ENCODE measurements at places on chromosomes 6 and 20.

DNA sequence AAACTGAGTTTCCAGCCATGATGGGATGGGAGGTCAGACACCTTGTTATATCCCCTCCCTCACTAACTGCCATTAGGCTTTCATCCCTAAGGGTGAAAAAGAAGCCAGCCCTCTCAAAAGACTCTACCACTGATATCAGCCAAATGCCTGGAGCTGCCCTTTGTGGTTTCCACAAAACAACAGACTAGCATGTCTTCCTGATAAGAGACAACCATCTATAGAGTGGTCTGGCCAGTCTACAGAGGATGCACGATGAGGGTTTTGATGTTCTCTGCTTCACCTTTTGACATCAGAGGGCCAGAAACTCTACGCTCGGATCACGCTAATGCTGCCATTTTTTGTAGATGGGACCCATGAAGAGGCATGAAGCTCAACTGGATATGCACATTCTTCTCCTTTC lies 61.7 kb upstream of the ARHGAP18 start:
- DNase-seq, result no peak

DNA sequence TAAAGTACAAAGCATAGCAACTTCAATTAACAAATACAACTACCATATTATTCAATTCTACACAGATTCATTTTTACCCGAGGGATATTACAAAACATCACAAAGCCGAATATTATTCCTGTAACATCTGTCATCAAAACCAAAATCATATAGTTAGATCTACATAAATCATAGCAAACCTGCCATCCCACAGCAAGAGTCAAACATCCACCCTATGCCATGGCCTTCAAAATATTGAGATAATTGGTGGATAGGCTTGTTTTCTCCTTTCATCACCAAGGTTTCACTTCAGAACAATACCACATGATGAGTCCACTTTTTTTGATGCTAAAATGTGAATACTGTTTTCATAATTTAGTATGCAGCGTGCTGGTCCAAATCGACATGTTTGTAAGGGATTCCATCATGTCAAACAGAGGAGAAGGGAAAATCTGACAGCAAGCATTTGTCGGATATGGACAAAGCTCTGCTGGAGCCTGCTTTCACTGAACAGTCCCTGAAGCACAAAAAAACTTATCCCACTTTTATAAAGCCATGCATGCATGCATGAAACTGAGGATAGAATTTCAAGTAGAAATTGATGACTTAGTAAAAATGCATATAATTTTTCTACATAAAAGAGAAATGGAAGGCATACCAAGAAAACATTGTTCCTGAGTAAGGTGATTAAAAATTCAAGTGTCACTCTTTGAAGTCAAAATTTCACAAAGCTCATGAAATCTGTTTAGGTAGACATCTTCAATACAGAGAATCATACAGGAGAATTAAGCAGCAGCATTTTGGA lies 494.1 kb downstream of the HACE1 start:
- no peak for DNase-seq

DNA sequence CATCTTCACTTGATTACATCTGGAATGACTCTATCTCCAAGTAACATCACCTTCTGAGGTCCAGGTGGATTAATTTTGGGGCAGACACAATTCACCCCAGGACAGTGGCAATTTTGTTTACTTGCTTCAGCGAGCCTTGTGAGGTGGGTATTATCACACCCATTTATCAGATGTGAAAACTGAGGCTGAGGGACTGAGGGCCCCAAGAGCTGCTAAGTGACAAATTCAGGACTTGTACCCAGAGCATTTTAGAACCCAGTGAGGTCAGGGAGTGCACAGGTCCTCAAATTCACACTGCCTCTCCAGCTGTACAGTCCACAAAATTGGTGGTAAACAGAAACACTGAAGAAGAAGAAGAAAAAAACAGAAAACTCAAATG lies 125.2 kb upstream of the PMEPA1 start:
- DNase-seq, result no peak

DNA sequence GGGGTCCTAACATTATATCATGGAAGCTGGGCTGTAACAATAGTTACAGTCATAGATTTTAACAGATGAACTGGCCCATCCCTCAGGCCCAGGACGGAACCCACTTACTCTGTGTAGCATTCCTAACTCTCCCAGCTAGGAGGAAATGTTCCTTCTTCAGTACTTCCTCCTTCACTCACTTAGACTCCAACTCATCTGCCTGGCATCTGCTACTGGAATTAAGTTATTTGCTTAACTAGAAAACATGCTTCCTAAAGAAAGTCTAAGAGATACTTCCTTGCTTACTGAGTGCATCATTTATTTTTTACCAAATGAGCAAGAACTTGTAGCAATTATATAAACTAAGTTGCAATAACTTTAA lies 20.5 kb downstream of the GCLC start:
- no peak for DNase-seq

DNA sequence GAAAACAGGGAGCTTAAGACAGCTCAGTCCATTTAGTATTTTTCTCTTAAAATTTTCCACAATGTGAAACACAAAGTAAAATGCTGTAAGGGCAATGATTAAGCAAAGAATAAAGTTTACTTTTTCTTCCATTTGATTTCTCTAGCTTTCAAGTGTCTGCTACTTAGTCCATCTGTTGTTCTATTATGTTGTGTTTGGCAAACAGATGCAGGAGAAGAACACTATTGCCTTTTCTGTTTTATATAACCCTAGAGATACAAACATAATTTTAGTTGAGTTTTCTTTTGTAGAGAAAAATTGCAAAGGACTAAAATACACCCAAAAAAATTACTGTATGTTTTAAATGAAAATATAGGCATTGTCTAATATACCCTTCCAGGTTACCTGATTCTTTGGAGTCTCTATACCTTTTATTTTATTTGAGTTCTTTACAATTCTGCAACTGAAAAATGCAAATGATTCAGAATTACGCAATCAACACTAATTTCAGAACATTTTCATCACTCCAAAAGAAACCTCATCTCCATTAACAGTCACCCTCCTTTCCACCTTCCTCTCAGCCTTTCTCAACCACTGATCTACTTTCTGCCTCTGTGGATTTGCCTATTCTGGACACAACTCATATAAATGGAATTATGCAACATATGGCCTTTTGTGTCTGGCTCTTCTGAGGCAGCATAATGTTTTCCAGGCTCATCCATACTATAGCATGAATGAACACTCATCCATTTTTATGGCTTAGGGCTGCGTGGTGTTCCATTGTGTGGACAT lies 96.9 kb downstream of the MKKS start:
- DNase-seq, result no peak

DNA sequence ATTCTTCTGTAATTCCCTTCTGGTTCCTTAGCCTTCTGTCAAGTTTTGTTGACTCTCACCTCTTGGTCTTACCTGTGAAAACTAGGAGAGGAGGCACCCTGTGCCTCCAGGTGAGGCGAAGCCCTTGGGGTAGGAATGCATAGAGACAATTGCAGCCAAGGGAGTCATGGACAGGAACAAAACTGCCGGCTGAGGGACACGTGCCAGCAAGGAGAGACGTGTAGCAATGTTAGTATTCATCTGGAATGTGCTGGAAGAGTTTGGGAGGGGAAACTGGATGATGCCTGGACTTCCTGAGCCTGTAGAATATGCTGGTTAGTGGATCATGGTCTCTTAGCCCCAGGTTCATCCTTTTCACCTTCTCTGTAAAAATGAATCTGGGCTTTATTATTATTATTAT lies 3.9 kb upstream of the TIAM2 start:
- DNase-seq, result no peak

DNA sequence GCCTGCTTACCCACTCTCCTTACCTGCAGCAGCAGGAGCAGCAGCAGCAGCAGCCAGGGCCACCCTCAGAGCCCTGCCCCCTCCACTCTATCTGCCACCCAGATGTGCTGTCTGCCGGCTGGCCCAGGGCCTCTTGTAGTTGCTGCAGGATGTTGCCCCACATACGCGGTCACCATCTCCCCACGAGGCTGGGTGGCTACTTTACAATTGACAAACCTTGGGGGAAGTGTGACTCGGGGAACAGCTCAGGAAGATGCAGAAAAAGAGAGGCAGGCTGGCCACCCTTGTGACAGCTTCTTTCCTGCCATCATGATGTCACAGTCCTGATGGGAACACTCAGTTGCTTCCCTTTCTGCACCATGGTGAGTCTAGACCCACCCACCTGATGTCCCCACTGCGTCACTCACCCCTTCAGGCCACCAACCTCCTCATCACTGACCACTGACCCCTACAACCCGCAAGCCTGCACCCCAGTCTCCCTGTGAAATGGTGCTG lies 14.5 kb downstream of the TREM1 start:
- no peak for DNase-seq

DNA sequence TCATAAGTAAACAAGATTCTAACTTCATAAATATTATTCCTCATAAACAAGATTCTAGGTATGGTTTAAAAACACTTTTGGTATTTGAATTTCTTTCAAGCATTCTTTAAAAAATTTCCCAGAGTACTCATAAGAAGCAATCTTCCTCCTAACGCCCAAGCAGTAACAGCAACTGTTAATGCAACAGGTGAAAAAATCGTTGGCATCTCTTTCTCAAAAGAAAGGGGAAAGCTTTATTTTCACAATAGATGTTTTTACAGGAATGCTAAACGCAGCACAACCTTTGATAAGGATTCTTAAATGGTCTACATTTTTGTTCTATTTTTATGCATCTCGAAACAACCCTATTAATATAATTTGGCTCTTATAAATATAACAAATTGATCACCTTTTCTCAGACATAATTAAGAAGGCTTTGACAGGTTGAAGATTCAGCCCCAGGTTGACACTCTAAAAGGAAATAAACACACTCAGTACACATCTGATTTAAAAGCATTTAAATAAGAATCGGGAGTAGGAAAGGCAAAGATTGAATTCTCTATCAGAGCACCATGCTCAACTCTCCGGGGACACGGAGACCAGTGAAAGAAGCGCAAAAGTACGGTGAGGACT lies 634 bp downstream of the AHI1 start:
- no peak for DNase-seq

DNA sequence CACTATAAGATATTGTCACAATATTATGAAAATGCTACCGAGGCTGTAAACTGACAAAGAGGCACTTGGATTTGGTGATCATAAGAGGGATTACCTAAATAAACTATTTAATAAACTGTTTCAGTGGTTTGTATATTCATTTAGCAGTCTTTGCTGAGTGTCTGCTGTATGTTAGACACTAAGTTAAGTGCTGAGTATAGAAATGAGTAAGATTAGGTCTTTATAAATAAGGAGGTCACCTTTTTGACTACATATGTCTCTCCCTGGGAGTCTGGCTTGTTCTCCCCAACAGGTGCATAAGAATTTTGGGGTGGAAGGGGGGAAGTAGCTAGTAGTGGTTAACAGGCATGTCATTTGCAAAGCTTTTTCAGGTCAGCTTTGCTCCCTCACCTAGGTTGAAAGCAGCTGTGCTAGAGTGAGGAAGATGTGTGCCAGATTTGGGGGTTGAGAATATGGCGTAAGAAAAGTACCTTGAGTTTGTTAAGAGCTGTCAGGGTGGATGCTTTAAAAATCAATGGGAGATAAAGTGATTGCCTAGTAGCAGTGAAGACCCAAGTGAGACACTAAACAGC lies 246.3 kb downstream of the ZFAND3 start:
- no peak for DNase-seq
